NCI-H446 (cell line): ENCODE measurements at places on chromosomes 11 and 22.

DNA sequence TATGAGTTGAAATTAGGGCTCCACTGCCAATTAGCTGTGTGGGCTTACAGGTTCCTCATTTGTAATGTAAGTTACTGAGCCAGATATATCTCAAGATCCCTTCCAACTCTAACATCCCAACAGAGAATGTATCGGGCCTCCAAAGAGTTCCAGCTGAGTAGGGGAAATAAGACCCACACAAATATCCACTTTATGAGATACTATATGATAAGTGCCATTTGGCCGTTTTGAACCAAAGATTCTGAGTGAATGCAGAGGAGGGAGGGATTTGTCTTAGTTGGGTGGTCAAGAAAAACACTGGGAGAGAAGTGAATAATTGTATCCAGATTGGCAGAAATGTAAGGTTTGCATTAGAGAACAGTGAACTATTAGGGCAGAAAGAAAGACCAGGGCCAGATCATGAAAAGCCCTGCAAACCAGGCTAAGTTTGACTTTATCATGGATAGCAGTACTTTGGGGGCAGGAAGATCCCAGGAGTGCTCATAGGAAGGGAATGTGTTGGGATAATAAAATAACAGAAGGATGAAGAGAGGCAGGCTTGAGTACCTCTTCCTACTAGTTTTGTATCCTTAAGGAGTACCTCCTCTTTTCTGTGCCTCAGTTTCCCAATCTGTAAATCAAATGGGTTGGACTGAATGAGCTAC, 63.9 kb downstream of the RPL27A start:
- no peak for DNase-seq

- DNase-seq: no peak
Measured at GRCh38 chr11:22197139-22198005, 4.5 kb downstream of the ANO5 start.

GRCh38 chr11:91686281-91686680, 538.3 kb upstream of the FAT3 start:
- DNase-seq: no peak

DNA sequence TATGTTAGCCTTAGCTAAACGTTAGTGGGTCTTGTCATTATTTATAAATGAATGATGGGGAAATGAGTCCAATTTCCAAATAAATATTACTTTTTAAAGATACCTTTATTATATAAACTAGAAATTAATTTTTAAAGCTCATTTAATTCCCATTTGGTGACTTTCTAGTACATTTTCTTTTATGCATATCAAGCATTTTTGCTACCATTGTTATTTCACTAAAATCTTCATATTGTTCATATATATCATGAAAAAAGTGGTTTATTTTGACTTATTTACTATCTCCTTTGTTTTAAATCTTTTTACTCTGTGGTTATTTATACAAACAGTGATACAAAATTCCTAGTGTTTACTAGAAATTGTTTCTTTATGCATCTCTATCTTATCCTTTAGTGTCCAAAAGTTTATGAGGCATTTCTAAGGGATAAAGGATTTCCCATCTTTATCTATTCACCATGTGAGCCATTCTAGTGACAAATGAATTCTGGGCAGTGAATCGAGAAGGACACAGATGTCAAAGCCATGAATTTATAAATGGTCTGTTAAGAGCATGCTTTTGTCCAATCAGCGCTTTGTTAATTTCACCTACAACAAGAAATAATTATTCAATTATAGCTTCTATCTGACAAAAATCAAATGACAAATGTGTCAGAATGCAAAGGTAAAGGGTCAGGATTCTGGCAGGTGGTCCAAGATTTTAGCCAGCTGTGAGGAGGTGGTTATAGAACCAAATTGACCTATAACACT, 70.6 kb downstream of the PRMT3 start:
- DNase-seq: no peak

GRCh38 chr22:49699476-49699875, 128.2 kb downstream of the BRD1 start:
- no peak for DNase-seq

GRCh38 chr22:20112623-20113511, 3.0 kb upstream of the RANBP1 start:
- DNase-seq: no peak

- DNase-seq: no peak
Measured at GRCh38 chr22:45883811-45884170, 93.2 kb downstream of the WNT7B start.

DNA sequence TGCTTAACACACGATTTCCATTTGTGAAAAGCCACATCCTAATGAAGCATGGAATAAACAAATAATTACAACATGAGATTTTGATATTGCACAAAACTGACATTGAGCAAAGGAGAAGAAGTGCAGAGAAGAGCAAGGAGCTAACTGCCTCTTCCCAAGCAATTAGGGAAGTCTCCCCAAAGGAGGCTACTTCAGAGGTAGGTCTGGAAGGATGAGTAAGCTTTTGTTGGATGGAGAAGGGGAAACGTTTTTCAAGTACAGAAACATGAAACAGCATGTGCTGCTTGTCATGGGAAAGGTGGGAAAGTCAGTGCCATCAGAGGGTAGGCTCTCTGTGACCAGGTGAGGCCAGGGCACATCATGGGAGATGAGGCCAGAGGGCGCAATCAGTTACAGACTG, 132.2 kb upstream of the SESN3 start:
- no peak for DNase-seq

DNA sequence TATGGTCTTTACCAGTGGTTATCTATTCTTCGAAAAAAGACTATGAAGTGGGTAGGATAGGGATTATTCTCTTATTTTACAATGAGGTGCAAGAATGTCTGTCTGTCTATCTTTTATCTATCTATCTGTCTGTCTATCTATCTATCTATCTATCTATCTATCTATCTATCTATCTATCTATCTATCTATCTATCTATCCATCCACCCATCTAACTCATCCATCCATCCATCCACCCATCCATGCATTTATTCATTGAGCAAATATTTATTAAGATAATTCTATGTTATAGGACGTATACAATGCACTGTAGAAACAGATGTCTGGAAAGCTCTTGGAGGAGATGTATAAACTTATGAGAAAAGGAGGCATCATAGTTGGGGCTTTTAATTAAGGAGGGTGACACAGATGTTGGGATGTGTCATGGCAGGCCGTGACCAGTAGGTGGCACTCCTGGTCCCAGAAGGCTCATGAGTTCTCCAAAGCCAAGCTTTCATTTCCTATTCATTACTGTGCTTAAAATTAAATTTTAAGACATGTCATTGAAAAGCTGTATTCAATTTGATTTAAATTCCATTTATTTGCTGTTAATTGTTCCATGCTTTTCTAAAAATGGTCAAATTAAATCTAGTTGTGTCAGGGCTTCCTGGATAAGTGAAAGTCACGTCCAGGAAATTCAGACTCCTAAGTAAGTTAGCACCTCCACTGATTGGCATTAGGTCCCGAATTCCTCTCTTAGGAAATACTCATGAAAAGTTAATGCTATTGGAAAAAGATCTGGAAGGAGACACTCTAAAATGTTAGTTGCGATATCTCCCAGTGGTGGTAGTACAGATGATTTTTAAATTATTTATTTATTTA, 19.0 kb upstream of the E2F8 start:
- DNase-seq: peak; percentile 74

GRCh38 chr11:78312712-78313111, 104.9 kb downstream of the GAB2 start:
- DNase-seq: no peak

GRCh38 chr11:79396001-79396400, 44.8 kb downstream of the TENM4 start:
- no peak for DNase-seq

- DNase-seq: no peak
Measured at GRCh38 chr11:78438298-78438975, 20.8 kb upstream of the GAB2 start.

DNA sequence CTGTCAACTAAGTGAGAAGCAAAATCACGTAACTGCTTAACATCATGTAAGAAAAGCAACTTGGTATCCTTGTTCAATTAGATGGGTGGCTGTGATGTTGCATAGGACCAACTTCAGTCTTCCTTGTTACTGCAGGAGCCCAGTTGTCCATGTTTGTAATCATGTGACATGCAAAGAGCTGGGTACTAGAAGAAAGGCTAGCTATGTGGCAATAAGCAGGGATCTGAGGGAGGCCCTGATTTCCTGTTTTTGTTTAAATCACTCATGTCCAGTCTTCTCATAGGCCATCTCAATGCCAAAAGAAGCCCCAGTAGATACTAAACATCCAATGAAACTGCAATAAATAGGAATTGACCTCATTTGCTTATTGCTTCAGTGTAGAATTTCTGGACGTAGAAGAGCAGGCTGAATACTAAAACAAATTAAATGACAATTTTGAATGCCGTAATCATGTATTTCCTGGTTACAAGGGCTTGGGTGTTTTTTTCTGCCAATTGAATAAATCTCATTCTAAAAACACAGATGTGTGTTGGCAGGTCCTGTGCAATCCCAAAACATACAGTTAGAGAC, 140.8 kb upstream of the ARHGAP20 start:
- no peak for DNase-seq

- peak; percentile 21 for DNase-seq
Measured at GRCh38 chr11:117221775-117222517, 9.9 kb downstream of the PCSK7 start.

DNA sequence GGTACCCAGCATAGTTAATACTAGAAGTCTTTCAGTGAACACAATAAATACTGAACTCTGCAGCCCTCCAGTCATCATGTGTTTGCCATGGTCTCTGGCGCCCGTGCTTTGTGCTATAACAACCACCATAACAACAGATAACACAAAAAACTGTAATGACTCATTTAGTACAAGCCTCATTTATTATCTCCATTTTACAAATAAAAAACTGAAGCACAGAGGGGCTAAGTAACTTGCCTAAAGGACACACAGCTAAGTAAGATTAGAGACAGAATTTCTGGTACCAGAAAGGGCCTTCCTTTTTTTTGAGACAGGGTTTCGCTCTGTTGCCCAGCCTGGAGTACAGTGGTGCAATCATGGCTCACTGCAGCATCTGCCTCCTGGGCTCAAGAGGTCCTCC, 19.5 kb downstream of the RBFOX2 start:
- no peak for DNase-seq

- DNase-seq: no peak
Measured at GRCh38 chr22:38230916-38231315, 29.1 kb downstream of the MAFF start.

- no peak for DNase-seq
Measured at GRCh38 chr11:78784321-78785061, 209.8 kb upstream of the NARS2 start.

DNA sequence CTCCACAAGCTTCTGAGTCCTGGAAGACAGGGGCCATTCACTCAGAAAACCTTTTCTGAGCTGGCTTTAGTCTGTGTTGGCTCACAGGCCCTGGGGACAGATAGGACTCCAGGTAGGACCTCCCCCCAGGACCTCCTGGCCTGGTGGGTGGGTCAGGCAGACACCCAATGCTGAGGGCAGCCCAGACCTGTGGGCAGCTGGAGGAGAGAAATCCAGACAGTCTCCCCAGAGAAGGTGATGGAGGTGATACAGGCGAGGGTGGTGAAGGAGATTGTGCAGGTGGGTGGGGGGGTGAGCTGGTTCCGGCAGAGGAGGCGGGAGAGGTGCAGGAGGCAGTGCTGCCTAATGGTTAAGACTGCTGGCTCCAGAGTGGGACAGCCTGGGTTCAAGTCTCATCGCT, 15.6 kb downstream of the LRRC32 start:
- no peak for DNase-seq

GRCh38 chr11:49316180-49316579, 107.8 kb upstream of the FOLH1 start:
- DNase-seq: no peak

GRCh38 chr11:68669301-68670090, 14.8 kb upstream of the GAL start:
- DNase-seq: no peak

DNA sequence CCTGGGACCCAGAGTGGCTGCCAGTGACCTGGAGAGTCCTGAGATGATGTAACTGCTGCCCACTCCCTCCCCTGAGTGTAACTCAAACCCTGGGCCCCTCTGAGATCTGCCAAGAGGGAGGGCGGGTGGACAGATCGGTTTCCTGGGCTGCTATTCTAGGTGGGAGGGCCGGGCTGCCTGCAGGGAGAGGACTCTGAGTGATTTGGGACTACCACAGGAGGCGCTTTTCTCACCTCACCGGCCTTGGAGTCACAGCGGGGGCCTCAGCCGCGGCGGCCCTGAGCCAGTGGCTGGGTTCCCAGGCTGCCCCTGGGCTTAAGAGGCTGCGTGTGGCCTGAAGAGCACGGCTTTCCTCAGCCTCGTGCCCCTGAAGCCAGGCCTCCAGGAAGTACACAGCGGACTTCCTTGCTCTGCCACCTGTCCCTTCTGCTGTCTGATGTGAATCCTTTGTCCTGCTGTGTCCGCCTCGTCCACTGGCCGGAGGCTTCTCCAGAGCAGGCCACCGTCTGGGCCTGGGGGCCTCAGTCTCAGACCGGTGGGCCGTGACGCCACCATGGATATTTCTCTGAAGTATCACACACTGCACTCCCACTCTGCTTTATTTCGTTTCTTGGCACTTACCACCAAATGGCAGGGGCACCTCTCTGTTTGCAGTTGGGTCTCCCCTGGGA, 11.5 kb downstream of the RELT start:
- no peak for DNase-seq
